NCI-H1930 (cell line): ENCODE measurements at places on chromosomes 12 and 14.

DNA sequence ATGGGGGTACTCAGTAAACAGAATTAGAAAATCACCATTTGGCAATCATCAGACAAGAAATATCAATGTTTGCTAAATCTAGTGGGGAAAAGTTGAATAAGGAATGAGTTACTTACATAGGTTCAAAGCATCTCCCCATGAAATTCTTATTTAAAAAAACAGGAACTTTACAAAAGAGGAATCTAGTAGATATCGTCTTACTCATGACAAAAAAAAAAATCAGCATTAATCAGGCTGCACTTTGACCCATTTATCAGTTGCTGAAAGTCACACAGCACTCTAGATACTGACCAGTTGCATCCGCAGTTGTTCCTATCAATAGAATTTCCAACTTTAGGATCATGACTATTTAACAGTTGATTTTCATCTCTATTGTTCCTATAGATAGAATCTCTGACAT, 5.8 kb upstream of the DICER1 start:
- no peak for DNase-seq

GRCh38 chr14:55274751-55275150, 3.5 kb downstream of the FBXO34 start:
- no peak for DNase-seq

DNA sequence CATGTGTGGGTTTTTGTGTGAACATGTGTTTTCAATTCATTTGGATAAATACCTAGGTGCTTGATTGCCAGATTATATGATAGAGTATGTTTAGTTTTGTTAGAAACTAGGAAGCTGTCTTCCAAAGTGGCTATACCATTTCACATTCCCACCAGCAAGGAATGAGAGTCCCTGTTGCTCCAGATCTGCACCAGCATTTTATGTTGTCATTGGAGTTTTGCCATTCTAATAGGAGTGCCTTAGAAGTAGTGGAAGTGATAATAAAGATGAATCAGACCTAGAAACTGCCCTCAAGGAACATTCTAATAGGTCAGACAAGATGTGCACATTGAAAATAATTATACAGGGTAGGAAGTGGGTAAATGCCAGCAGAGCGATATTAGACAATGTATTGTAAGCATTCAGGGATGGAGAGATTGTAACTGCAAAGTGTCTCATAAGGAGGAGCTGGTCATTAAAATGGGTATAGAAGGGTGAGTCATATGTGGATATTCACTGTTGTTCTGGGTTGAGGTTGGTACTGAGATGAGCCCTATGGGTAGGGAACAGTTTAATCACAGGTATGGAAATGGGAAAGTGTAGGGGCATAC, 71.4 kb downstream of the MNAT1 start:
- no peak for DNase-seq

GRCh38 chr12:27316947-27317346, 15.7 kb upstream of the BMAL2 start:
- DNase-seq: no peak
